Kasumi-1 (cell line): ENCODE measurements at places on chromosomes 2 and 18.

GRCh38 chr2:114005110-114005783 lies 115.4 kb downstream of the ACTR3 start:
- DNase-seq = no peak

GRCh38 chr2:138249207-138249606 lies 252.4 kb upstream of the SPOPL start:
- DNase-seq = no peak

DNA sequence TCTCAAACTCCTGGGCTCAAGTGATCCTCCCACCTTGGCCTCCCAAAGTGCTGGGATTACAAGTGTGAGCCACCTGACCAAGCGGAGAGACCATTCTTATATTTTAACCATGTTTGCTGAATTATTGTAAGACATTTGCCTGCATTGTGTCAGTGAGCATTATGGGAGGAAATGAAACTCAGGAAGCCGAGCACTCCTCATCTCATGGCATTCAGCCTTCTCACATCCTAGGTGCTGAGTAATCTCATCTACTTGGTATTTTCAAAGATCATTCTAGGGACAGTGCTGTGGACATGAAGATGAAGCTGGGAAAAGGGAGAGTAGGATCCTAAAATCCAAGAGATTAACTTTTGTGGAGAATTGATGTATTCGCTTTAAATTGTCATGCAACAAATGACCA lies 66.1 kb downstream of the NAPG start:
- no peak for DNase-seq

- DNase-seq = no peak
Observed at GRCh38 chr2:133836691-133837345, 268.6 kb upstream of the NCKAP5 start.

DNA sequence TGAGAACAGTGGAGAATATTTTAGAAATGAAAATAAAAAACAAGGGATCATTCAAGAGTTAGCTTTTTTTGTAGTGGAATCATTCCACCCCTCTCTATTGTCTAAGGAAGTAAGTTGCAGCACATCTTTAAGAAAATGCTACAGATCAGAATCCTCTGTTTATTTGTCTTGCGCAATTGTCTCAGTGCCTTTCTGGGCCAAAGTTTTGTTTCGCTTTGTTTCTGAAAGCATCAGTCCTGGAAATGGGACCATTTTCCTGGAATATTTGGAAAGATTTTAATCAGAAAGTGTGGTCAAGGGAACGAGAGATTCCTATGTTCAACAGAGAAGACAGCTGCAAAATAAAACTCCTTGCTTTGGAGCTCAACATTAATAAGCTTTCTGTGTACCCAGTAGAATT lies 74.0 kb downstream of the NRXN1 start:
- no peak for DNase-seq

DNA sequence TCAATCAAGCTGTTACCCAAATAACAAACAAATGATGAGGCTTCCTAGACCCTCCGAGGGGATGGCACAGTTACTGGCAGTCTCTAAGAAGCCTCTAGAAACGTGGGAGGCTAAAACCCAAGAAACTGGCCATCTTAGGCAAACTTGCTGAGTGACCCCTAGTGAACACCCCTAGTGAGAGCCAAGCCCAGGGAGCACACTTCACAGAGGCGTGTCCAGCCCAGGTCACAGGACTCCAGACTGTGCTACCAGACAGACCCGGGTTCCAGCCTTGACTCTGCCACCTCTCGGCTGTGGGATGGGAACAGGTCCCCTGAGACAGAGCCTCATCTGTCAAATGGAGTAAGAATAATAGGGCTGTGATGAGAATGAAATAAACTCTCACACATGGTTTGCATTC lies 83.5 kb upstream of the ASAP2 start:
- DNase-seq = no peak

DNA sequence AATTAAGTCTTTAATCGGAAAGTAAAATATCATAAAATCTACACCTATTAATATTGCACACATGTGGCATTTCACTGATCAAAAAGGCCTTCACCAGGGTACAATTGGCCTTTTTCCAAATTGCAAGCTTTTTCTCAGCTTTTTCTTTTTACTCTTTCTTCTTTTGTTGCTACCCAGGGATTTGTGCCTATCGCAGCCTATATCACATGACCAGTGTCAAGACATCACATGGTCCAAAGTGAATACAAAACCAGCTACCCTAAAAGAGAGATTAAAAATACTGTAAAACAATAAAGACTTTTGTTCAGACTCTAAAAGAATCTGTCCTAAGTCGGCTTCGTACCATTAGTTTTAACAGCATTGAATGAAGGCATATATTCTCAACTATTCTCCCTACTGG lies 15.0 kb upstream of the OTX1 start:
- DNase-seq = no peak

GRCh38 chr2:230642966-230643365 lies 69.7 kb upstream of the CAB39 start:
- no peak for DNase-seq

DNA sequence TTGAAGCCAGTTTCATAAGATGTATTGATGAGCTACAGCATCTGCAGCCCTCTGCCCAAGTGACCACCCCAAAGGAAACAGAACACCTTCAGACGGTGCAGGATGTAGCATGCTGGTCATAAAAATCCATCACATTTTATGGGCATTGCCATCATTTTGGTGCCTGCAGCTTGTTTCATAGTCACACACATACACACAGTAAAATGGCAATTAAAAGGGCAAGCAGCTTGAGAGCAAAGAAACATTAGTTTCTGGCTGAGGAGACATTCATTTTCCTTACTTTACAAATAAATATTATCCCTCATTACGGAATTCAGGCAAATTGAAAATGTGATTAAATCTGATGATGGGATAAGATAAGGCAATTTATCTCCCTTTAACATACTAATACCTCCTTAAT lies 13.4 kb downstream of the MYO5B start:
- no peak for DNase-seq

DNA sequence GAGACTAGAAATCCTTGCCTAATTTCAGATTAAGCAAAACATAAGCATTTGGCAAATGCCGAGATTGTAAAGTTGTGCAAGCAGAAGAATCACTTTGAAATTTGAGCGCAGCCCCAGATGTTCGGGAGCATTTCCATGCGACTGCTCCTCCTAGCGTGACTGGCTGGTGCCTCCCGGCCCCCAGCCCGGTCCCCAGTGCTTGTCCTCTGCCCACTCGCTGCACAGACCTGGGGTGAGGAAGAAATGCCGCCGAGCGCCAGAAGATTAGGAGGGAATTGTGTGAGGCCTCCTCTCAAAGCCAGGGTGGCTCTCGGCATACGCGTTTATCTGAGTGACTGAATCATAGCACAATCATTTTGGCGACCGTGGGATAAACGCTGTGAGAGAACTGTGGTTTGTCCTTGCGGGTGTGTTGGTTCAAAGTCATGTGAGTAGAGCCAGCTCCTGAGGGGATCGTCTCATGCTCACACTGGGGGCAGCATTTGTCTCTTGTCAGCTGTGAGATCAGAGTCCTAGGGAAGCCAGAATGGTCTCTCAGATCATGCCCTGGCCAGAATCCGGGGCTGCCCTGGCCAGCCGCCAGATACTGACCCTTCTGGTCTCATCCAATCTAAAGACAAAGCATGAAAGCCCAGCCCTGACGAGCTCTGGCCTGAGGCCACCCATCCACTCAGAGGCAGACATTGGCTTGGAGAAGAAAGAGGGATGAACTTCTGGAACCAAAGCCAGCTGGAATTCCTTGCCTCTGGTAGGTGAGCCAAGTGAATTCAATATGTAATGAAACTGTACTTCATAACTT lies 189.3 kb downstream of the SH3RF3 start:
- DNase-seq = no peak

- no peak for DNase-seq
Observed at GRCh38 chr2:72916743-72917137, 579 bp upstream of the EMX1 start.

DNA sequence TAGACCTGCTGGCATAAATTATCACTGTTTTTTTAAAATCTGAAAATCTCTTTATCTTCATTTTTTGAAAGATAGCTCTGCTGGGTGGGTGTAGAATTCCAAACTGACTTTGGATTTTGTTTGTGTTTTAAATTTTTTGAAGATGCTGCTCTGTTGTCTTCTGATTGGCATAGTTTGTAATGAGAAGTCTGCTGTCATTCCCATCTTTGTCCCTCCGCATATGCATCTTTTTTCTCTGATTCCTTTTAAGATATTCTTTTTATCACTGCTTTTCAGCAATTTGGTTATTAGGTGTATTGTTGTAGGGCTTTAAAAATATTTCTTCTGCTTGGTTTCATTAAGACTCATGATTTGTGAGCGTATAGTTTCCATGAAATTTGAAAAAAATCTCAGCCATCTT lies 7.2 kb downstream of the SNED1 start:
- no peak for DNase-seq

DNA sequence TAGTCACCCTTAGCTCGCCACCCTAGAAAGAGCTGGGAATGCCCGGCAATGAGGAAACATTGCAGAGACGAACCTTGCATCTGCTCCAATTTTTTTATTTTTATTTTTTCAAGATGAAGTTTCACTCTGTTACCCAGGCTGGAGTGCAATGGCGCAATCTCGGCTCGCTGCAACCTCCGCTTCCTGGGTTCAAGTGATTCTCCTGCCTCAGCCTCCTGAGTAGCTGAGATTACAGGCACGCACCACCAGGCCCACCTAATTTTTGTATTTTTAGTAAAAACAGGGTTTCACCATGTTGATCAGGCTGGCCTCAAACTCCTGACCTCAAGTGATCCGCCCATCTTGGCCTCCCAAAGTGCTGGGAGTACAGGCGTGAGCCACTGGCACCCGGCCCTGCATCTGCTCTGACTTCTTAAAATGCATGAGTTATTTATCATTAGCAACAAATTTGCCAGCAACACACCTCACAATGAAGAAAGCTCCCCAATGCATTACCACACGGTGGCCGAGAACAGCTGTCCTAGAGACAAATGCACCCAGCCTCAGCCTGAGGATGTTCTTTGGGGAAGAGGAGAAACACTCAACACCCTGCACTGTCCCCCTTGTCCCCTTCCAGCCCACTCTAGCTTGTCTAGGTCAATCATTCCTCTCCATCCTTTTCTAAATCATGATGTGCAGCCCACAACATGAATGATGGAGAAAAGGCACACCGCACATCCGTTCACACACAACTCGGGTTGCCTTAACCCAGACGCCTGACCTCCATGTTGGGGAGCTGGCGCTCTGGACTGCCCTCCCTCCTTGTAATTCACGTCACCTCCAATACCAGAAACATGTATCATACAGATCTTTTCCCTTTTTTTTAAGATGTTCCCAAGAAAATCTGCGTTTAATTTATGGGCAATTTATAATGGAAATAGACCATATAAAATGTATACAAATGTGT lies 46.9 kb downstream of the TTC32 start:
- DNase-seq = no peak

GRCh38 chr2:163191372-163191771 lies 352.8 kb upstream of the KCNH7 start:
- peak; percentile 74 for DNase-seq
